ENCODE measurements at places on chromosomes 1 and 21.

GRCh38 chr21:25895565-25896205 lies 160.9 kb downstream of the GABPA start:
- no peak for DNase-seq

DNA sequence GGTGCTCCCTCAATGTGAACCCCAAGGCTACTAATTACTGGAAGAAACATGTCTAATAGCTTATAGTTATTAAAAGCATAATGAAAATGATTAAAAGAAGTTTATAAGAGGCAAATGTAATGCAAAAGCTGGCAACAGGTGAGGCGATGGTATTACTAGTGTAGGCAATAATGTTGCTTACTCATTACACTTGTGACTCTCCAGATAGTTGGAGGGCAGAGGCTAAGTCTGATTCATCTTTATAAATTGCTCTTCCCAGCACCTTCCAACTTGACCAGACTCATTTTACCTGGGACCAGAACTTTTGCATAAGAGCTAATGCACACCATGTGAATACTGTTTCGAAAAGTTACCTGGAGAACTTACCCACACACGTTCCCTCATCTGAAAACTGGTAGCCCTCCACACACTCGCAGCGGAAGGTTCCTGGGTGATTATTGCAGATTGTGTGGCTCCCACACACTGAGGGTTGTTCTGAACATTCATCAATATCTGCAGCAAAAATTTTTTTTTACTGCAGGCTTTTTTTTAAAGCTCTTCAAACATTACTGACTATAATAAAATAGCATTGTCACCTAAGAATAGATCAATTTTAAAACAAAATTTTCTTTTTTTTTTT lies 48.0 kb downstream of the NID1 start:
- DNase-seq: no peak

DNA sequence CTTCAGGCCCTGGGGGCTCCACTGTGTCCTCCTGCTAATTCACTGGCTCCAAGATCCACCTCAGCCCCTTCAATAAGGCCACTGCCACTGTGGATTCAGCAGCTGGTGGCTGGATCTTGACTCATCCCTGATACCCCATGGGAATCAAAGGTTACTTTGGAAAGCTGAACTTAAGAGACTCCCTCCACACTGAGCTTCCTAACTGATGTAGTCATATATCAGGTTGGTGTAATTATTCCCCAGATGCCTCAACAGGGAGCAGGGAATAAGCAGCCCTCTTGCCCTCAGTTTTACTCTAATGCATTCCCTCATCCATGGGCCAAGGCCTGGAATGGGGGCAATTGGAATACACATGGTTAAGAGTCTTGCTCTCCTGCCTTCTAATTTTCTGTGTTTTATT lies 164.6 kb downstream of the FASLG start:
- DNase-seq: no peak

DNA sequence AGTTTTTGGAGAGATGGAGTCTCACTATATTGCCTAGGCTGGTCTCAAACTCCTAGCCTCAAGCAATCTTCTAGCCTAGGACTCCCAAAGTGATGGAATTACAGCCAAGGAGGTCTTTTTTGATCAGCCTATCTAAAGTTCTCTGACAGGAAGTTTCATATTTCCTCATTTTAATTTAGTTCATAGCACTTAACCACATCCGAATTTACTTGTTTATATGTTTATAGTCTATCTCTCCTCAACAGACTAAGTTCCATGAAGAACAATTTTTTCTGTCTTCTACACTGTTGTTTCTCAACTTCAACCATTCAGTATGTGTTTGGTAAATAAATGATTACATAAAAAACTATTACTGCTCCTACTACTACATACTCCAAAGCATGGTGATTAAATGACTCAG lies 47.9 kb downstream of the GON4L start:
- no peak for DNase-seq

DNA sequence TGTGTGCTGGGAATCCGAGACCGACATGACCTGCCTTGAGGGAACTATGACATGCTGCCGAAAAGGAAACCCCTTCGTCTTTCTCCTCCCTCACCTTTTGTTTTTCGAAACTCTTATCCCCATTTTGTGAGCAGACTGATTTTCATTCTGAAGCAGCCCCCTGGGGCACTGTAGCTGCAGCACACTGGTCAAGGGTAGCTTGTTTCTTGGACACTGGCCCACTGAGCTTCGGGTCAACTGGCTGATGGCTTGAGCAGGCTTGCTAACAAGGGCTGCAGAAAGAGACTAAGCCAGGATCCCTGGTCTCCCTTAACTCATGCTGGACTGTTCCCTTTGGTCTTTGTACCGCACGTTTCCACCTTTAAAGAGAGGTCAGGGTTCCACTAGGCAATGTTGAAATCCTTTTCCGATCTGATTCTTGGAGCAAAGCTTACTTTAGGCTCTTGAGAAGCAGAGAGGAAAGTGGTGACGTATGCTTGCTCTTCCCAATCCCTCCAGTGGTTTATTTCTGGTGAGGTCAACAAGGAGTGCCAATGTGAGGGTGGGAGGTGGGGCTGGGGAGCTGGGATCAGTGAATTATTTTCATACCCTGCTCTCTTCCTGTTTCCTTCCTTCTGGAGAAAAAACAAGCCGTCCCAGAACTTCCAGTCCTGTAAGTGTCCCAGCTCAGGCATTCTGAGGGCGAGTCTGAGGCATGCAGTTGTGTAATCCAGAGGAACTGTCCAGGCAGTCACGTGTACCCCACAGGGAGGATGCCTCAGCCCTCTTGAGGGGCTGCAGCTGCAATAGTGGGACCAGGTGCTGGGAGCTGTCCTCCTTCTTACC lies 7.6 kb downstream of the CYP4B1 start:
- DNase-seq: no peak

- DNase-seq: no peak
These were observed 262.5 kb downstream of the GRIK1 start for GRCh38 chr21:29677326-29677725.

GRCh38 chr1:212791261-212791675 lies 309 bp downstream of the NSL1 start:
- DNase-seq: no peak

- DNase-seq: no peak
These were observed 4.3 kb upstream of the CELA2A start for GRCh38 chr1:15452216-15452615.

GRCh38 chr1:85202092-85202863 lies 1.5 kb upstream of the SYDE2 start:
- DNase-seq: no peak

DNA sequence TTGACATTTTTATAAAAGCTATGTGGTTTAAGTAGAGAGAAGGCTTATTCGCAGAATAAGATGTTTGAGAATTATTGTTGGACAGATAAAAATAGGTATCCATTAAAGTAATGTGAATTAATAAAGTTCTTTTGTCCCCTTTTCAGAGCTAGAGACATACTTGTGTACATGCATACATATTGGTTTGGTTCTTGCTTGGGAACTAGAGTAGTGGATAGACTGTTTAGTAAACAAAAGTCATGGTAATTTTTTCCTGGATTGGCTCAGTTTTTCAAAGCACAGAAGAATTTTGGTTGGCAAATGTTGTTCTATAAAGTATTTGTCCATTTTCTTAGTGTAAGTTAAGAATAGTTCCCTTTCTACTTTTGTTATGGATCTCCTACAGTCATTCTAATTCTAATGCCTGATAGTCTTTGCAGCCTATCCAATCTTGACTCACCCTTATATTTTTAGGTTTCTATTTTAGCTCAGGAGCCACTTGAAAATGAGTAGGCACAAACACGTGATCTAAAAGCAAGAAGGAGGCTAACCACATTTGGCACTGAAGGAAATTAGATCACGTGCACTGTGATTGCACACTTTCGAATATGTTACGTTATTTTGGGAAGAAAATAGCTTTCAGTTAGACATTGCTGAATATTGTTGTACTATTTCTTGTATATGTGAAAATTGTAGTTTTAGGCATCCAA lies 47.0 kb downstream of the RABGAP1L start:
- no peak for DNase-seq

GRCh38 chr1:38586993-38587646 lies 272.5 kb downstream of the RRAGC start:
- DNase-seq: peak; percentile 19

DNA sequence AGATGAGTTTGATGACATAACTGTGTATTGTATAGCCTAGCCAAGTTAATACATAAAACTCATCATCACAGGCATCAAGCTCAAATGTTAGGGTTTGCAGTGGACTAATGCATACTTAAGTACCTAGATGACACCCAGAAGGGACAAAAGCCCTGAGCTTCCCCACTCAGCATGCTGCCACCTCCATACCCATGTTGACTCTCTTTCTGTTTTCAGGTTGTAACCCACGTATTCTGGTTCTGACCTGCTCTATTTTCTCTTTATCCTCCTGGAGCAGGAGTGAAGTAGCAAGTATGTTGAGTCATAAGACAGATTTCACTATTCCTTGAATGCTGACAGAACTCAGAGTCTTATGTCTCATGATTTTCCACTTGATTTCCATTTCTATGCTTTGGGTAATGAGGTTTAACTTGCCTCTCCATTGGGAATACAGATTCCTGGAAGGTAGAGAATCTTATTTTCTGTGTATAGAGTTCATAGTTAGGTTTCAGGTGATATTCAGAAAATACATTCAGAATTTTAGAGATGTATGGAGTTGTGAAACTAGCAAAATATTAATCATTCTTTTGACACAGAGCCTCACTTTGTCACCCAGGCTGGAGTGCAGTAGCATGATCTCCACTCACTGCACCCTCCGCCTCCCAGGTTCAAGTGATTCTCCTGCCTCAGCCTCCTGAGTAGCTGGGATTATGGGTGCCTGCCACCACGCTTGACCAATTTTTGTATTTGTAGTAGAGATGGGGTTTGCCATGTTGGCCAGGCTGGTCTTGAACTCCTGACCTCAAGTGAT lies 122.5 kb upstream of the KCNJ15 start:
- DNase-seq: no peak

- DNase-seq: no peak
These were observed at the start of gene DYNLT5 for GRCh38 chr1:66752000-66752592. DYNLT5 (plus strand) TSS chr1:66752459; CDS start chr1:66754659, 2,200 bp downstream.
